GM23248 (cell line): ENCODE measurements at places on chromosomes 4 and X.

- DNase-seq: no peak
Measured at GRCh38 chr4:52576326-52576725, 82.8 kb downstream of the USP46 start.

GRCh38 chrX:153635388-153635787 lies 11.6 kb upstream of the DUSP9 start:
- no peak for DNase-seq

GRCh38 chrX:120419463-120419862 lies 49.6 kb downstream of the LAMP2 start:
- no peak for DNase-seq

GRCh38 chrX:91434351-91435168 lies at the start of gene PABPC5:
PABPC5 (plus strand) TSS chrX:91434839; CDS start chrX:91435578, 739 bp downstream.
- DNase-seq: peak; percentile 92
